ENCODE measurements at places on chromosomes 16 and 17.

DNA sequence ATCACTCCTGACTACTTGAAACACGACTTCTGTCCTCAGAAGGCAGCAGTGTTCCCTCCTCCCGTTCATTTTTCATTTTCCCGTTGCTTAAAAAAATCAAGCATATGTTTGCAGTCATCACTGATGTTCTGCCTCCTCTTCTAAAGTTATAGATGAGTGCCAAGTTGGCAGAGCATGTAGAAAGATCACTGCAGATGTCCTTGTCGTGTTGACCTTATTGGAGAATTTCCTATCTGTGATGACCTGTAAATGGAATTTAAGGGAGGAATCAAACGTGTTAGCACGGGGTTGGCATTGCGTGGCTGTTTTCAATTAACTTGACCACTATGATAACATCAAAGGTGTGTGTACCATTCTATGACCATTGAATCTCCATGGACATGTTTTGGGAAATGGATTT is 396.7 kb downstream of the WWOX start:
- no peak for DNase-seq

DNA sequence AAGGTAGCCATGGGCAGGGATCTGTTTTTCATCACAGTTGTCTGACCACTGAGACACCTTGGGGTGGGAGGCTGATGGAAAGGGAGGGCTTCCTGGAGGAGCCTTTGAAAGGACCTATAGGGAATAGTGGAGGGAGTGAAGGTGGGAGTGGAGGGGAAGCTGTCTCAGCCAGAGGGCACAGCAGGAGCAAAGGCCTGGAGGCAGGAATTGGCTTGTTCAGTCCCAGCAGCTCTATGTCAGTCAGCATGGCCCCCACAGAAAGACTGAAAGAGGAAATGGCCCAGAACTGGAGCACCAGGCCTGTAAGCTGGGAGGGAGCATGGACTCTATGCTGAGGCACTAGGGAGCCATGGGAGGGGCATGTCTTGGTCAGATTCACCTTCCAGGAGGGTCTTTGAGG is 12.8 kb upstream of the CBFB start:
- no peak for DNase-seq

GRCh38 chr17:80359422-80360110 is 55.4 kb upstream of the ENDOV start:
- DNase-seq: no peak

GRCh38 chr16:80372341-80372740 is 168.5 kb upstream of the DYNLRB2 start:
- DNase-seq: no peak

DNA sequence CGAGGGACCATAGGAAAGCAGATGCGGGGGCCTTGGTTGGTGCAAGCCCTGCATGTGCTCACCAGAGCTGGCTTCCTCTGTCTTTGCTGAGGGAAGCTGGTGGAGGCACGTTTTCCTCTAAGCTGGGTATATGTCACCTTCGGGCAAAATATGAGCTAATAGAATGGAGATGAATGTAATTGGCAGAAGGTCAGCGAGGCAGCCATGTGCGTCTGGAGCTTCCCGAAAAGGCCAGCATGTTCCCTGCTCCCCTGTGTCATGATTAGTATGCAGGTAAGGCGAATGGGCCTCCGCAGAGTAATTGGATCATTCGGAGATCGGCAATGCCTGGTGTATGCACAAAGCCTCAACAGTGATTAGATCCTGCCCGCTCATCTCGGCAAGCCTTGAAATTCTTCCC is 806.2 kb upstream of the EEF2KMT start:
- DNase-seq: no peak

DNA sequence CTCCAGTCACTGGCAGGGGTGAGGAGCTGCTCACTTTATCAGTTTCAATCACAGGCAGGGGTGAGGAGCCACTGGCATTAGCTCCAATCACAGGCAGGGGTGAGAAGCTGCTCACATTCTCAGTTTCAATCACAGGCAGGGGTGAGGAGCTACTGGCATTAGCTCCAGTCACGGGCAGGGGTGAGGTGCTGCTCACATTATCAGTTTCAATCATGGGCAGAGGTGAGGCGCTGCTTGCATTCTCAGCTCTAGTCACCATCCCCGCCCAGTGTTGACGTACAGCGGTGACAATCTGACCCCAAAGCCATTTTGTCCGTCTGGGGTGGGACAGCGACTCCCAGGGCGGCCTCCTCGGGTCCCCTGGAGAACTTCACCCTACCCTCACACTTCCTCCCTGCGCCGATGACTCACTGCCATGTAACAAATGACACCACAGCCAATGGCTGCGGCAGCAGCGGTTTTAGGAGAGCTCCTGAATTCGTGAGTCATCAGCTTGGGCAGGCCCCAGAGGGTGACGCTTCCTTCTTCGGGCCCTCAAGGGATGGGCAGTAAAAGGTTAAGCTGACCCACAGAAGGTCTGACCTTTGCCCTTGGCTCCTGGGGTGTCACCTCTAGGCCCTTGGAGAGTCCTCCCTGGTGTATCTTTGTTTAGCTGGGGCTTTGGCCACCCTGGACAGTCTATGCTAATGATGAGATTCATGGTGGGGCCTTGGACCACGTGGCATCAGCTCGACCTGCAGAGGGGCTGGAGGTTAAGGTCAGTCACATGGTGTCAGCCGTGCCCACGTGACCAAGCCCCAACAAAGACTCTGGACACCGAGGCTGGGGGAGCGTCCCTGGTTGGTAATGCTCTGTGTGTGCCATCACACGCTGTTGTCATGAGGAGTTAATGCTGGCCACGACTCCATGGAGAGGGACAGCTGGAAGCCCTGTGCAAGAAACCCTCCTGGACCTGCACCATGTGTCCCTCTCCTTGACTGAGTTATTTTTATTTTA is 171.7 kb downstream of the C16orf95 start:
- DNase-seq: no peak

GRCh38 chr17:66398059-66398458 is 95.6 kb downstream of the PRKCA start:
- no peak for DNase-seq

All from NCI-H510A treated with DMSO at 0.1 percent for 48 hours (cell line).